ENCODE measurements at places on chromosomes 5 and 9. TPM values are rescaled to one million over a fixed set of nuclear protein-coding genes. Genes with fewer than 3 reads are reported as not detected.

Gene KIAA1191
- 87.4 TPM for total RNA-seq

GRCh38 chr9:117682955-117683710 is 21.1 kb upstream of the TLR4 start:
- H3K27ac ChIP-seq, result no peak overlapping the region
- no peak overlapping the region for H3K4me3 ChIP-seq
- H3K27me3 ChIP-seq, result no peaks in the 10 kb centered on the region
- H3K36me3 ChIP-seq, result no peaks in the 10 kb centered on the region

Gene ABO
- 0.28 TPM for total RNA-seq

Gene PFN3
- total RNA-seq, result not detected

Gene TNC
- total RNA-seq, result 2.7 TPM

DNA sequence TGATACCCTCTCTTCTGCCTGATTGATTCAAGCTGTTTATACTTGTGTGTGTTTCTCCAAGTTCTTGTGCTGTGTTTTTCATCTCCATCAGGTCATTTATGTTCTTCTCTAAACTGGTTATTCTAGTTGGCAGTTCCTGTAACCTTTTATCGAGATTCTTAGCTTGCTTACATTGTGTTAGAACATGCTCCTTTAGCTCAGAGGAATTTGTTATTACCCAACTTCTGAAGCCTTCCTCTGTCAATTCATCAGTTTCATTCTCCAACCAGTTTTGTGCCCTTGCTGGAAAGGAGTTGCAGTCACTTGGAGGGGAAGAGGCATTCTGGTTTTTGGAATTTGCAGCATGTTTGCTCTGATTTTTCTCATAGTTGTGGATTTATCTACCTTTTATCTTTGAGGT is 126.2 kb upstream of the FTMT start:
- H3K4me1 ChIP-seq, result no peaks in the 10 kb centered on the region
- no peak for DNase-seq
- no peak overlapping the region for H3K27ac ChIP-seq
- H3K36me3 ChIP-seq, result no peaks in the 10 kb centered on the region
- H3K4me3 ChIP-seq, result no peak overlapping the region
- H3K27me3 ChIP-seq, result no peaks in the 10 kb centered on the region

Gene SIT1
- total RNA-seq, result 14.7 TPM

Gene NMUR2
- not detected for total RNA-seq

GRCh38 chr9:129885018-129885669 is 49.9 kb downstream of the USP20 start:
- H3K4me3 ChIP-seq, result peak overlapping the region; percentile 46
- no peaks in the 10 kb centered on the region for H3K36me3 ChIP-seq
- peak overlapping the region; percentile 71 for H3K27ac ChIP-seq
- DNase-seq, result peak; percentile 29

DNA sequence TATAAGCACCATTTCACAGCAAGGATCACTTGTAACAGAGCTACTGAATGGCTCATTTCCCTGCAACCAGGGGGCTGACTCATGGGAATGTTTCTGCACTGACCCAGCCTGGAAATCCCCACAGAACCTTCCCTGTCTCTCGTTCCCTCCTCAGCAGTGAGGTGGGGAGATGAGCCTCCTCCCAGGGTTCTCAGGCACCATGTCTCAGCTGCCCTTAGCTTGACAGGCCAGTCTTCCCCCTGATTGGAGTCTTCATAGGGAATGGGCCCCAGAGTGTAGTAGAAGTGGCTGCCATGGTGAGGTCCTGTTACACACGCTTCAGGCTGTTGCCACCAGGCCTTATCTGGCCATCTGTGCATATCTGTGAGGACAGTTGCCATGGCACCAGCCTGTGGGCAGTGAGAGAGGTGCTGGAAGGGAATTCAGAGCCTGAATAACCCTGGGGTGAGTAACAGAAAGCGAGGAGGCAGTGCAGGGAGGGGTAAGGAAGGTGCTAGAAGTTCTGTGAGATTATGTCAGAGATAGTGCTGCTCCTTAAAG is 324.4 kb downstream of the ENC1 start:
- no peak overlapping the region for H3K27ac ChIP-seq
- H3K36me3 ChIP-seq, result no peaks in the 10 kb centered on the region
- H3K27me3 ChIP-seq, result no peaks in the 10 kb centered on the region
- no peak overlapping the region for H3K4me3 ChIP-seq
- no peak for DNase-seq

Gene ABLIM3
- total RNA-seq, result 2.2 TPM

GRCh38 chr9:117034866-117035265 is 347.8 kb downstream of the TRIM32 start:
- peak; percentile 81 for DNase-seq
- no peaks in the 10 kb centered on the region for H3K36me3 ChIP-seq
- H3K4me3 ChIP-seq, result no peak overlapping the region

- peaks cover 12% of the 10 kb centered on the region for H3K4me1 ChIP-seq
- no peaks in the 10 kb centered on the region for H3K27me3 ChIP-seq
- H3K4me3 ChIP-seq, result peak overlapping the region; percentile 73
- peaks cover 52% of the 10 kb centered on the region for H3K36me3 ChIP-seq
- H3K27ac ChIP-seq, result no peak overlapping the region
- DNase-seq, result peak; percentile 52
Observed at GRCh38 chr5:138180183-138180782, 1.4 kb downstream of the KIF20A start.

Gene ZNF189
- 10.6 TPM for total RNA-seq

Gene PRSS3
- total RNA-seq, result 2.5 TPM

- no peak overlapping the region for H3K27ac ChIP-seq
- H3K4me3 ChIP-seq, result no peak overlapping the region
- peaks cover 8% of the 10 kb centered on the region for H3K4me1 ChIP-seq
- H3K36me3 ChIP-seq, result no peaks in the 10 kb centered on the region
Observed at GRCh38 chr5:179348843-179349242, 3.6 kb upstream of the ADAMTS2 start.

Gene SPIN1
- 158 TPM for total RNA-seq

GRCh38 chr9:994005-994404 is 17.6 kb downstream of the DMRT3 start:
- H3K4me1 ChIP-seq, result no peaks in the 10 kb centered on the region
- H3K27ac ChIP-seq, result no peak overlapping the region
- H3K4me3 ChIP-seq, result no peak overlapping the region

DNA sequence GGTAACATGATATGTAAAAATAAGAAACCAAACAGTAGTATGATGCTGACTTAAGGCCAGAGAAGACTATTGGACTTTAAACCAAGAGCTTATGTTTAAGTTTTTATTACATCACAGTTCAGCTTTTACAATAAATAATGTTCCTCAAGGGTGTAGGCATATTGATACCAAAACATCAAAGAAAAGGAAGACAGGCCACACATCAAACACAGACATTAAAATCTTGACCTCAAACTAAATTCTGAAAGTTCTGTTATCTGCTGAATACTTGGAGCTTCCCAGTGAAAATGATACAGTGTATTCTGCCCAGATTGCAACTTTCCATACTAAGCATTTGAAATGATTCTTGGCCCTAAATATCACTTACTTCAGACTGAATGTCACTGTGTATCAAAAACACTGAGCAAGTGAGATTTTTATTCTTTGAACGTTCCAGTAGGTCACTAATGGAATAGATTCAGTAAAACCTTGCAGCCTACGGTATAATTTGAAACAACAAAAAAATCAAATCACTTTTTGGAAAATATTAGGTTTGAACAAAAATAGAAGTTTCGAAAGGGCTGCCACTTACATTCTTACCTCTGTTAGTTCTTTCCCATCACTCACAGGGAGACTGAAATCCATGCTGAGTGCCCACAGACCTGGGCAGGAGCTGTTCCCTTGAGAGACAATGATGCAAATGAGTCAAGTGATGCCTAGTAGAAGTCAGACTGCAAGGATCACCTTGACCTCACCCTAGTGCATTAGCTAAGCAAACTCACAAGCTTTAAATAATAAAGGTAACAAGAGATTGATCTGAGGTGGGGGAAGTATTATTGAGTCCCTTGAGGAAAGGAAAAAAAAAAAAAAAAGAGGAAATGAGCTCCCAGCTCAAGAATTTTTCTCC is 2.5 kb downstream of the LPAR1 start:
- H3K27me3 ChIP-seq, result peaks cover 40% of the 10 kb centered on the region
- peak; percentile 16 for DNase-seq
- no peaks in the 10 kb centered on the region for H3K36me3 ChIP-seq
- peaks cover 16% of the 10 kb centered on the region for H3K4me1 ChIP-seq
- no peak overlapping the region for H3K27ac ChIP-seq
- H3K4me3 ChIP-seq, result peak overlapping the region; percentile 79

DNA sequence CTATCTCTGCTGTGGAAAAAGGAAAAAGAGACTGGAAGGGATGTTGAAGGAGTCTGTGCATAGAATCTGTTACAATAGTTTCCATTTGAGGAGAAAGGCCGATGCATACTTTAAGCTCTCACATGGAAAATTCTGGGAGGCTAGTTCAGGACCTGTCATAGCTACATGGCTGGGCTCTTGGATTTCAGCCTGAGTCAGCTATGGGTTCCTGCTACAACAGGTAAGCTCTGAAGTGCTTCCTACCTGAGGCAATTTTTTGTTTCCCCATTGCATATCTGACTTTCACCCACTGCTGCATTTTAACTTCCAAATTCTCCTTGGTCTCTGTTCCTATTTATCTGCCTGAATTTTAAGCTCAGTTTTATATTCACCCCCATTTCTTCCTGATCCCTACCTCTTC is 310.7 kb downstream of the RAB3C start:
- DNase-seq, result no peak
- H3K4me1 ChIP-seq, result no peaks in the 10 kb centered on the region
- no peak overlapping the region for H3K27ac ChIP-seq
- no peaks in the 10 kb centered on the region for H3K36me3 ChIP-seq
- H3K27me3 ChIP-seq, result no peaks in the 10 kb centered on the region

GRCh38 chr5:112795944-112796678 is 58.4 kb downstream of the APC start:
- DNase-seq, result peak; percentile 25
- H3K27ac ChIP-seq, result peak overlapping the region; percentile 90
- H3K4me1 ChIP-seq, result peaks cover 49% of the 10 kb centered on the region

- no peak overlapping the region for H3K27ac ChIP-seq
- DNase-seq, result no peak
- H3K4me3 ChIP-seq, result no peak overlapping the region
- H3K27me3 ChIP-seq, result no peaks in the 10 kb centered on the region
- H3K4me1 ChIP-seq, result 0 out of 2 replicates have a peak, but pooled peaks cover 4% of the 10 kb centered on the region
- H3K36me3 ChIP-seq, result no peaks in the 10 kb centered on the region
Observed at GRCh38 chr5:72600391-72600981, 93.3 kb upstream of the ZNF366 start.

- peaks cover 22% of the 10 kb centered on the region for H3K4me1 ChIP-seq
- peaks cover 9% of the 10 kb centered on the region for H3K27me3 ChIP-seq
- no peak overlapping the region for H3K4me3 ChIP-seq
- peaks cover 16% of the 10 kb centered on the region for H3K36me3 ChIP-seq
Observed at GRCh38 chr9:135909371-135909770, 2.0 kb upstream of the CAMSAP1 start.

GRCh38 chr9:112265391-112265790 is 68.0 kb downstream of the PTBP3 start:
- no peak for DNase-seq
- H3K4me3 ChIP-seq, result no peak overlapping the region
- H3K27ac ChIP-seq, result no peak overlapping the region

DNA sequence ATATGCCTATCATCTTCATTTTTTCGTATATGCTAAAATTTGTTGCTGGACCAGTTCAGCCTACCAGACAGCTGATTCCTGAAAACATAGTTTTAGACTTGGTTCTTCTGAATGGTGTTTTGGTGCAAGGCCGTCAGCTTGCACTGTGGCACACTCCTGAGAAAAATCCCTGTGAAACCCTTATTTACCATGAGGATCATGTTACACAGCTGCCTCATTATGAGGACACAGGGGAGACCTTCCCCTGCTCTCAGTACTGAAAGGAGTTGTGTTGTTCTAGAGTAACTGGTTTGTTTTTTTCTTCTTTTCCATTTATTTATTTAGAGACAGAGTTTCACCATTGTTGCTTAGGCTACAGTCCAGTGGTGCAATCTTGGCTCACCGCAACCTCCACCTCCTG is 37.6 kb downstream of the MAST4 start:
- no peak overlapping the region for H3K27ac ChIP-seq
- no peaks in the 10 kb centered on the region for H3K27me3 ChIP-seq
- no peaks in the 10 kb centered on the region for H3K36me3 ChIP-seq

Gene LRRTM2
- not detected for total RNA-seq

Gene MTREX
- total RNA-seq, result 94.9 TPM

DNA sequence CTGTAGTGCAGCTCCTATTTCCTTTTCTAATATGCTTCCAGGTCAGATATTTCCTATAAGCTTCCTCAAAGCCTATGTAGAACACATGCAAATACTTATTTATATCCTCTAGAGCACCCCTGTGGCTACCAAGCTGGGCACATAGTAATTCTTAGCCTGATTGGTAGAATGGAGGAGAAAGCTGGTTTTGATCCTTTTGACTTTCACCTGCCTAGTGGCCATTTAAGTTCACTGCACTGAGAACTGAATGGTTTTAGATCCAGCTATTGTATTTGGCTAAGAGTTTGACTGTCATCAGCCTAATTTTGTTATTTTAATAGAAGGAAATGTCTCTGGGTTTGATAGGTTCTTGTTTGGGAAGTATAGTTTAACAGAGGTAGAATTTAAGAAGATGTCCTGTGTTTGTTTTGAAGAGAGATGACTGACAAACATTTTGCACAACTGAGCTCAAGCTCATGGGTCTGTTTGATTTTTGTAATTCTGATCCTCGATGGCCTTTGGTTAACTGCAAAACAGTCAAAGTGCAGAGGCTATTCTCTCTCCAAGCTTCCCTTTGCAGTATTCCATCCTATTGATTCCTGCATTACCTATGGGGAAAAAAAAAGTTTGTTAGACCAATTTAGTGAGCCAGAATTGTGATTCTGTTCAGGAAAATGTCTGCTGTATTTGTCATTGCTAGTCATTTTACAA is 85.4 kb downstream of the KCNN2 start:
- H3K36me3 ChIP-seq, result no peaks in the 10 kb centered on the region
- H3K27ac ChIP-seq, result no peak overlapping the region
- DNase-seq, result peak; percentile 72
- H3K27me3 ChIP-seq, result no peaks in the 10 kb centered on the region
- peaks cover 33% of the 10 kb centered on the region for H3K4me1 ChIP-seq
- H3K4me3 ChIP-seq, result no peak overlapping the region

GRCh38 chr5:108919591-108920326 is 172.1 kb downstream of the FER start:
- no peaks in the 10 kb centered on the region for H3K27me3 ChIP-seq
- no peak overlapping the region for H3K4me3 ChIP-seq
- H3K4me1 ChIP-seq, result no peaks in the 10 kb centered on the region
- no peak for DNase-seq

GRCh38 chr9:132690696-132691095 is 20.4 kb downstream of the GTF3C4 start:
- H3K4me1 ChIP-seq, result no peaks in the 10 kb centered on the region
- H3K27ac ChIP-seq, result no peak overlapping the region
- H3K36me3 ChIP-seq, result peaks cover 41% of the 10 kb centered on the region
- H3K27me3 ChIP-seq, result no peaks in the 10 kb centered on the region
- no peak overlapping the region for H3K4me3 ChIP-seq

- no peaks in the 10 kb centered on the region for H3K27me3 ChIP-seq
- no peaks in the 10 kb centered on the region for H3K36me3 ChIP-seq
- no peak overlapping the region for H3K27ac ChIP-seq
- DNase-seq, result no peak
- no peaks in the 10 kb centered on the region for H3K4me1 ChIP-seq
- H3K4me3 ChIP-seq, result no peak overlapping the region
Observed at GRCh38 chr9:134103391-134103998, 32.4 kb upstream of the WDR5 start.
